ENCODE measurements at places on chromosomes 6 and 20.

DNA sequence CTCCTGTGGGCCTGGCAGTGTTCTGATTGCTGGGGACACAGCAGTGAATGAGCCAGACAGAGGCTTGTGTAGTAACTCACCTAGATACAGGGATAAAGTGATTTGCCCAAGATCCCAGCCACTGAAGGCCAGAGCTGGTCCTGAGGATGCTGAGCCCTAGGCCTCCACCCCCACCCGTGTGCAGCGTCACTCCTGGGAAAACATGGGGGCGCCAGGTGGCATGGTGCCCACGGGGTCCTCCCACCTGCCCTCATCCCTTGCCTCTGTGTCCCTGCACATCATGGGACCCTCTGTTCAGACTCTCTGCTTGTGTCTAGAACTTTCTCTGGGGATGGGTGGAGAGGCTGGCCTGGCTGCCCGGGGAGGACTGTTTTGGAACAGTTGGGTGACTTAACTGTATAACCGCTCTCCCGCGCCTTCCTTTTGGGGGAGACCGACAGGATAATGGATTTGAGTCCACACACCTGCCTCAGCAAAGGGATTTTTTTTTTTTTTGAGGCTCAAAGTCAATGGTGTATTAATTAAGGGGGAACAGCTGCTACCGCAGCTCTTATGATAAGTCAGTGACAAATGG is 19.6 kb downstream of the LEMD2 start:
- H3K27me3 ChIP-seq: no peaks in the 10 kb centered on the region
- peaks cover 35% of the 10 kb centered on the region for H3K4me1 ChIP-seq
- H3K36me3 ChIP-seq: peaks cover 11% of the 10 kb centered on the region
- H3K4me3 ChIP-seq: no peak overlapping the region
- no peak overlapping the region for H3K27ac ChIP-seq

- no peaks in the 10 kb centered on the region for H3K36me3 ChIP-seq
- DNase-seq: peak; percentile 26
- H3K27ac ChIP-seq: no peak overlapping the region
These were observed 2.5 kb upstream of the BHLHE23 start for GRCh38 chr20:63009045-63009961.

DNA sequence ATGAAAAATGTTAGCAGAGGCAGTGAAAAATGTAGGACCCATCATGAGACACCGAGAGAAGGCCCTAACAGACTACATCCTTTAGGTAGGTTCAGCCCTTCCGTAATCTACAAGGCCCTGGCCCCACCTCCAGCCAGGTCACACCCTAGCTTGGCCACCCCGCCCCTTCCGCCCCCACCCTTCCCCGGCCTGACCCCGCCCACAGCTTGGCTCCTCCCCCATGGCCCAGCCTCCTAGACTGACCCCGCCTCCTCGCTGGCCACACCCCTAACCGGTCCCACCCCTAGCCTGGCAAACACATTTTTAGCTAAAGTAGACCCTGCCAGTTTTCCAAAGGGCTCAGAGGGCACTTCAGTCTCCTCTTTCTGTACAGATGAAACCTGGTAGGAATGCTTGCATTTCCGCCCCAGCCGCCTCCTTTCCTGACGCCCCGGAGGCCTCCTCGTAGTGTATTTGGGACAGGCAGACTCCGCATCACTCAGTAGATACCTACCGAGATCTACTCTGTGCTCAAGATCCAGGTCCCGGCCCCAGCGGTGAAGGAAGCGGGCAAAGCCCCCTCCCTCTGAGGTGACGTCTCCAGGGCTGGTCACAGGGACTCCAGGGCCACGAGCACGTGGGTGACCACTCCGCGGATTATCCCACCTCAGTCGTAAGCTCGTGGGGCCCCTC is 443.5 kb downstream of the PREX1 start:
- no peaks in the 10 kb centered on the region for H3K4me1 ChIP-seq
- H3K4me3 ChIP-seq: no peak overlapping the region
- no peaks in the 10 kb centered on the region for H3K27me3 ChIP-seq
- H3K36me3 ChIP-seq: no peaks in the 10 kb centered on the region
- no peak for DNase-seq
- no peak overlapping the region for H3K27ac ChIP-seq

- no peak for DNase-seq
- H3K36me3 ChIP-seq: no peaks in the 10 kb centered on the region
- H3K4me3 ChIP-seq: no peak overlapping the region
- H3K27ac ChIP-seq: no peak overlapping the region
- H3K27me3 ChIP-seq: no peaks in the 10 kb centered on the region
These were observed 20.1 kb upstream of the ENPP5 start for GRCh38 chr6:46190889-46191288.

DNA sequence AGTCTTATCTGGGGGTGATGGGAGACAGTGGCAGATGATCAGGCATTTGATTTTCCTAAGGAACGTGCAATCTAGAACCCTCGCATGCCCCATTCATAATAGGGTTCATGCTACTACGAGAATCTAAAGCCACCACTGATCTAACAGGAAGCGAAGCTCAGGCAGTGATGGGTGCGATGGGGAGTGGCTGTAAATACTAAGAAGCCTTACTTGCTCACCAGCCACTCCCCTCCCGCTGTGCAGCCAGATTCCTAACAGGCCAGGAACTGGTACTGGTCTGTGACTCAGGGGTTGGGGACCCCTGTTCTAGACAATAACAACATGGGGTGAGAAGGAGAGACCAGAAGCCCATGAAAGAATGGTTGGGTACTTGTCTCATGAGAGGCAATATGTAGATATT is 4.5 kb downstream of the TREML4 start:
- H3K4me3 ChIP-seq: no peak overlapping the region
- H3K36me3 ChIP-seq: no peaks in the 10 kb centered on the region
- no peaks in the 10 kb centered on the region for H3K4me1 ChIP-seq
- no peak for DNase-seq
- H3K27ac ChIP-seq: no peak overlapping the region
- no peaks in the 10 kb centered on the region for H3K27me3 ChIP-seq

DNA sequence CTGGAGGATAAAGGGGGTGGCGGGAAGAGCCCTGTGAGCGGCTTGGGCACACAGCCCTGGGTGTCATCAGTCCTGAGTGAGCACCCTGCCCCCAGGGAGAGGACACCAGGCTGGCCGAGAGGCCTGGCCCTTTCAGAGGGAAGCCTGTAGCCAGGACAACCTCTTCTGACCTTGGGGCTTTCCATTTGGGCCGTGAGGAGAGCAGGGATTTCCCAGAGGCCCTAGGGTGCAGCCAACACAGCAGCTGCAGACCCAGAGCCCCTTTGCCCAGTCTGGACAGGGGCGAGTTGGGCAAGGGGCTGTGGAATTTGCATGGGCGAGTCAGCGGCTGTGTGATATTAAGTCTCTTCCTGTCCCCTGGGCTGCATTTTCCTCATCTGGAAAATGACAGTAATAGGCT is 6.3 kb downstream of the MAP1LC3A start:
- no peak overlapping the region for H3K4me3 ChIP-seq
- H3K36me3 ChIP-seq: no peaks in the 10 kb centered on the region
- no peaks in the 10 kb centered on the region for H3K4me1 ChIP-seq

DNA sequence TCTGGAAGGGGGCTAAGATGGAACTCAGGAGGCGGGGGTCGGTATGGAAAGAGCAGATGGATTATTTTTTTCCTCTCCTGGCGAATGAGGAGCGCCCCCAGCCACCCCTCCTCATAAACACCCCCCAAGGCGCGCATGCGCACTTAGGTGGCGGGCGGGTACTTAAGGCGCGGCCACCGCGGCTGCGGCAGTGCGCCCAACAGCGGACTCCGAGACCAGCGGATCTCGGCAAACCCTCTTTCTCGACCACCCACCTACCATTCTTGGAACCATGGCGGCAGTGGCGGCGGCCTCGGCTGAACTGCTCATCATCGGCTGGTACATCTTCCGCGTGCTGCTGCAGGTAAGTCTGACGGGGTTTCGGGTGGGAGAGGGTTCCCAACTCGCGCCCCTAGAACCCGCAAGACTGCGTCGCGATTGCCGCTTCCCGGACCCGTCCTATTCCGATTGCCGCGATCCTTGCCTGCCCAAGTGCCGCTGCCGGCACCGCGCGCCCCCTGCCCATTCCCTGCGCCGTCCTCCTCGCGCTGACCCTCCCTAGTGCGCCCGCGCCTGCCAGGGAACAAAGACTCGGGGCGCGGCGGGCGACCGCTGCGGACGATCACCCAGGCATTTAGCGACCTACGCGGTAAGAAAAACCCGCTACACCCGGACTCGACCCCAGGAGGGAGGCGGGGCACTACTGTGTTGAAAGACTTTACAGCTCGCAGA is at the start of gene NNAT:
NNAT (plus strand) TSS at position 190 of the 711 bp plus-strand sequence; CDS start at position 272, 82 bp downstream.
- peaks cover 8% of the 10 kb centered on the region for H3K36me3 ChIP-seq
- peak within 1 kb of the TSS; percentile 55 for H3K4me3 ChIP-seq
- no peaks in the 10 kb centered on the region for H3K27me3 ChIP-seq
- peaks cover 17% of the 10 kb centered on the region for H3K4me1 ChIP-seq

DNA sequence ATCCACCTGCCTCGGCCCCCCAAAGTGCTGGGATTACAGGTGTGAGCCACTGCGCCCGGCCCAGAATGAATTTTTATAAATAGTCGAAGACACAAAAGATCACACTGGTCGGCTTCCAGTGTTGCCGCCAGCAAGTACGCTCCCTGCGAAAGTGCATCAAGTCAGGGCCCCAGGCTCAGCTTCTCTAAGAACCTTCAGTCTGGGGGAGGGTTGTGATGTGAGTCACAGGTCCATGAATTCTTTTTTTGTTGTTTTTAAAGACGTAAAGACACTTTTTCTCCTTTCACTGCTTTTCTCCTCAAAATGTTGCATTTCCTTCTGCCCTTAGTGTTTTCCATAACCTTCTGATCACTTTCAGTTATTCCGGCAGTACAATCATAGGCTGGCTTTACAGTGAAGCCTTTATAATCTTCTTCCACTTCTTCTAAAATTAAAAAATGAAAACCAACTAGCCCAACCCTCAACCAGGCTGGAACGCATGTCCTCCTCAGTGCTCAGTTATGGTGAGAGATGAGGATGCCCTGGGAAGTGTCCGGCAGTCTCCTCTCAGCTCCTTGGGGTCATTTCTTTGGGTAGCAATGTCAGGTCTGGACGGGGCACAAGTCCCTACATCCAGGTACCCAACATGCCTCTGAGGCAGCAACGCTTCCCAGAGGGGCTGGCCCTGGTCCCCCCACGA is 66.6 kb downstream of the CSE1L start:
- no peak overlapping the region for H3K4me3 ChIP-seq
- no peaks in the 10 kb centered on the region for H3K4me1 ChIP-seq

DNA sequence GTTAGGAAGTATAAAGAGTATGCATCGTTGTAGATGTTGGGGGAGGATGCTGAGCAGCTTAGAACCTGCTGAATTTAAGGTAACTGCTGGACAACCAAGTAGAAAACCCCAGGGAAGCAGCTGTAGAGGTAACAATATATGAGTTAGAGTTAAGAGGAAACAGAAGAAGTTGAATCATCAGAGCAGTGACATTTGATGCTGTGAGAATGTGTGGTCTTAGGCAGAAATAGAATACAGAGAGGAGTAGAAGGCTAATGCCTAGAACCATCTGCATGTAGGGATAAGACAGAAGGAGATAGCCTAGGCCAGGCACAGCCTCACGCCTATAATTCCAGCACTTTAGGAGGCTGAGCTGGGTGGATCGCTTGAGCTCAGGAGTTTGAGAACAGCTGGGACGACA is 22.6 kb upstream of the DYNLRB1 start:
- peaks cover 9% of the 10 kb centered on the region for H3K36me3 ChIP-seq
- H3K27me3 ChIP-seq: no peaks in the 10 kb centered on the region
- DNase-seq: no peak
- no peaks in the 10 kb centered on the region for H3K4me1 ChIP-seq
- no peak overlapping the region for H3K27ac ChIP-seq

DNA sequence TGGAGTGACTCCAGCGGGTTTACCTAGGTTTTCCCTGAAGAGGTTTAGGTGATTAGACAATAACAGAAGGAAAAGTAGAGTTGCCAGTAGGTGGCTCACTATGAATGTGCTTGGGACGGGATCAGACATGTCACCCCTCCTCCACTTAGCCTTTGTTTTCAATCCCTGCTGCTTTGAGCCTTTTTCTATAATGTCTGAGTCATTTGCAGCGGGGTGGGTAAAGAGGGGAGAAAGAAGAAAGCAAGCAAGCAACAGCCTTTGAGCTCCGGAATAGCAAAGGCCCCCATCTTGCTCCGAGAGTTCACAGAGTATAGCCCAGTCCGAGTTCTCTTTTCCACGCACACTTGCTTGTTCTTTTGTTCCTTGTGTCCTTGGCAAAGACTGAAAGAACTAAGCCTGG is 129.1 kb downstream of the PACRG start:
- no peaks in the 10 kb centered on the region for H3K36me3 ChIP-seq
- H3K4me1 ChIP-seq: no peaks in the 10 kb centered on the region
- H3K27me3 ChIP-seq: no peaks in the 10 kb centered on the region
- DNase-seq: peak; percentile 90
- no peak overlapping the region for H3K4me3 ChIP-seq

- H3K36me3 ChIP-seq: no peaks in the 10 kb centered on the region
- no peak overlapping the region for H3K27ac ChIP-seq
- H3K27me3 ChIP-seq: no peaks in the 10 kb centered on the region
- no peak overlapping the region for H3K4me3 ChIP-seq
- H3K4me1 ChIP-seq: peaks cover 6% of the 10 kb centered on the region
These were observed 19.5 kb downstream of the SLC22A1 start for GRCh38 chr6:160141001-160141726.

GRCh38 chr6:658244-658643 is 1.3 kb upstream of the HUS1B start:
- no peaks in the 10 kb centered on the region for H3K4me1 ChIP-seq
- DNase-seq: peak; percentile 94

DNA sequence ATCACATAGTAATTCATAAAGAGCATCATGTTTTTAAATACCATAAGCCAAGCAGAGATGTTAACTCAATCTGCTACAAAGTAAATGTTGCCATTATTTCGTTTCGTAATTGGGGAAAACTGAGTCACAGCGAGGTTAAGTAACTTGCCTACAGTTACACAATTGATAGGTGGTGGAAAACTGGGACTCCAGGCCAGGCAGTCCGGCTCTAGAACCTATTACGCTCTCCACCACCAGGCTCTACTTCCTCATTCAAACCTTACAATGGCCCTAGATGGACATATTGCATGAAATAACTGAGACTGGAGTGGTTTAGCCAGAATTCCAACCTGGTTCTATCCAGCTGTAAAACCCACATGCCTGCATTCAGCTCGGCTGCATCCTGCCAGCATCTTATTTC is 58.2 kb downstream of the LINC00237 start:
- no peak overlapping the region for H3K27ac ChIP-seq
- DNase-seq: no peak
- H3K4me1 ChIP-seq: no peaks in the 10 kb centered on the region
- H3K36me3 ChIP-seq: no peaks in the 10 kb centered on the region

DNA sequence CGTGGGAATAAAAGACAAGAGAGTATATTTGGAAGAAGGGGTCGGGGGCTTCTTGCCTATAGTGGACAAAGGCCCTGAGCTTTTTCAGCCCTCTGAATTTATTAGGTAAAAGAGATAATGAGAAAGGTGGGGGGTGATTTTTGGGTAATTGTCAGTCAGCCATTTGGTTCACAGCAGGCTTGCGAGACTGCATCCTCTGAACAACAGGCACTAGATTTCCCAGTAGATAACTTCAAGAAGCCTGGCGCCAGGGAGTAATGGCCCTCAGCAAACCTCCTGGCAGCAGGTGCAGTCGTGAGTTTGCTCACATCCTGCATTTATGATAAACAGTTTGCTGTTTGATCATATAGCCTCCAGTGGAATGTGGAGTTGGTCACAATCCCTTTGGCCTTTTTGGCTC is 609.0 kb downstream of the DHX35 start:
- H3K36me3 ChIP-seq: no peaks in the 10 kb centered on the region
- H3K27me3 ChIP-seq: no peaks in the 10 kb centered on the region
- no peak for DNase-seq
- H3K4me1 ChIP-seq: no peaks in the 10 kb centered on the region
